ENCODE measurements at places on chromosomes 6 and 20.
A peak's percentile ranks its signal among the peaks of the same experiment; 100 is the strongest.

DNA sequence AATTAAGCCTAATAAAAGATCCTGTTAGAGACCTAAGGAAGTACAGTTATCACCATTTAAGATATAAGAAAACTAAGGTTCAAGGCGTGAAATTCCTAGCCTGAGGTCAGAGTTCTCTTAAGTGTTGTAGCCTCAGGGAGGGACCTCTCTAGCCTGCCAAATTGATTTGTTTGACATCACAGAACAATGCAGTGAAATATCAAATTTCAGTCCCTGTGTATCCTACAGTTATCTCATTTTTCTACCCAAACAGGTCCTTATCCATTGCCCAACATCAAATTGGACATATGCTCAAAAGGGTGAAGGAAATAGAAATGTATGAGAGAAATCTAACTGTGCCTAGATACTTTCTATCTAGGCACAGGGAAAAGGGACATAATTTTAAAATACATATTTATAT lies 63.0 kb downstream of the NCOA7 start:
- DNase-seq = no peak

GRCh38 chr6:169387809-169388383 lies 134.2 kb upstream of the THBS2 start:
- DNase-seq = no peak

DNA sequence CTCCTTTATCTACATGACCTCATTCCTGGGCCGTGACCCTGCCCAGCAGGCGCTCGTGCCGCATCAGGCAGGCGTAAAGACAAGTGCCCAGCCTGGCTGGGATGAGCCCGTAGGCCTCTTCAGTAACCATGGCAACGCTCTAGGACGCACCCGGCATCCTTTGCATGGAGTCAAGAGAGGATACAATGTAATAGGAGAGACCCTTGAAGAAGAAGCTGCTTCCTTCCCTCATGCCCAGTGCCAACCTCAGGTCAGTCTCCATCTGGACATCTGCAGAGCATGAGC lies 5.0 kb upstream of the LSM14B start:
- DNase-seq = no peak

DNA sequence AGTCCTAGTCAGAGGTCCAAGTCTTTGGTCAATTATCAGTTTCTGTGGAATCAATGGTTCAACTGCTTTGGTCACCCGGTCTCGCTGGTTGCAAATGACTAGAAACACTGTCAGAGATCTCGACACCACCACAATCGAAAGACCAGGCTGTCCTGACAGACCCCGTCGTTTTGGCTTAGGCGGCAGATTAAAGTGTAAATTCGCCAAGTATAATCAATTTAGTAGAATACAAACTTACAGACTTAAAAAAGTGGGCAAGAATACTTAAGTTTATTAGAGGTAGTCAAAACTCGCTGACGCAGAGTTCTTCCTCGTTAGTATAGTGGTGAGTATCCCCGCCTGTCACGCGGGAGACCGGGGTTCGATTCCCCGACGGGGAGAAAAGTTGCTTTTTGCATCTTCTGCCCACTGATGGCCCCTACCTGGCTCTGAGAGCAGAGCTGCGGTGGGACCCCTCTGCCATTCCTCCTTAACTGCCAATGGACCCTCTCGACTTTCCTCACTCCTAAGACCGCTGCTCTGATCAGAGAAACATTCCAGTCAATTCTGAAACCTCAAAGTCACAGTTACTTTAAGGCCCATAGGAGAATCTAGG lies 30.6 kb upstream of the ZNF184 start:
- peak; percentile 51 for DNase-seq

DNA sequence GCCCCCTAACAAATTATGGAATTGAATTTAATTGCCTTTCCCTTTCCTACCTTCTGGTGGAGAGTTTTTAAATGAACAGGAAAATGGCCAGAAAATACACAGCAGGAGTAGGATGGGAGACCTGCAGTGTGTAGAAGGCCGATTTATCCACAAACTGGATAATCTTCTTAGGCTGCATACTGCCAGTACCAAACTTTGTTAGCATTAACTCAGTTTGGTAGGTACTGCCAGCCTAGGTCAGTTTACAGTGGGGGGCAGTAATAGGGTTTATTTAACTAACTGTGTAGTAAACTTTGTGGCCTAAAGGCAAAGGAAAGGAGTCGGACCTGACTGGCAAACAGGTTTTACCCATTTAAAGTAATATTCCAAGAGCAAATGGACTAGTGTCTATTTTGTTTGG lies 4.6 kb downstream of the NCOA3 start:
- DNase-seq = no peak
